ENCODE measurements at places on chromosomes 3 and 15. TPM values are rescaled to one million over a fixed set of nuclear protein-coding genes. Genes with fewer than 3 reads are reported as not detected.

Gene SCN11A
- total RNA-seq, result 0.46 TPM

Gene C3orf22
- total RNA-seq, result not detected

Gene ZNF148
- 81.4 TPM for total RNA-seq

Gene LTK
- total RNA-seq, result 0.23 TPM

Gene ROPN1
- not detected for total RNA-seq

Gene CCR3
- total RNA-seq, result not detected

Gene CATSPER2
- 5.5 TPM for total RNA-seq

Gene P2RY14
- 1.4 TPM for total RNA-seq

Gene CLDN16
- total RNA-seq, result 0.46 TPM

Gene THAP10
- 6.0 TPM for total RNA-seq

Gene RBPMS2
- 0.46 TPM for total RNA-seq

Gene KNG1
- total RNA-seq, result not detected

Gene UNC13C
- 52.6 TPM for total RNA-seq

Gene POU1F1
- total RNA-seq, result not detected

Gene PARP6
- total RNA-seq, result 93.0 TPM

Gene FAM81A
- 22.6 TPM for total RNA-seq

Gene ITPKA
- 0.69 TPM for total RNA-seq

Gene SERINC4
- total RNA-seq, result 0.23 TPM

Gene HHLA2
- not detected for total RNA-seq

Gene EPHB1
- 24.2 TPM for total RNA-seq

Gene PLSCR4
- 30.2 TPM for total RNA-seq

Gene KCNAB1
- 23.8 TPM for total RNA-seq

Gene AP3S2
- 60.2 TPM for total RNA-seq

Gene CACNA1D
- 30.9 TPM for total RNA-seq

Gene SLC28A1
- 0.23 TPM for total RNA-seq

Gene SLC51A
- not detected for total RNA-seq

Gene CHST13
- 0.23 TPM for total RNA-seq

Measured in diencephalon (tissue), 1 donor.